ENCODE measurements at places on chromosomes 1 and 21.

DNA sequence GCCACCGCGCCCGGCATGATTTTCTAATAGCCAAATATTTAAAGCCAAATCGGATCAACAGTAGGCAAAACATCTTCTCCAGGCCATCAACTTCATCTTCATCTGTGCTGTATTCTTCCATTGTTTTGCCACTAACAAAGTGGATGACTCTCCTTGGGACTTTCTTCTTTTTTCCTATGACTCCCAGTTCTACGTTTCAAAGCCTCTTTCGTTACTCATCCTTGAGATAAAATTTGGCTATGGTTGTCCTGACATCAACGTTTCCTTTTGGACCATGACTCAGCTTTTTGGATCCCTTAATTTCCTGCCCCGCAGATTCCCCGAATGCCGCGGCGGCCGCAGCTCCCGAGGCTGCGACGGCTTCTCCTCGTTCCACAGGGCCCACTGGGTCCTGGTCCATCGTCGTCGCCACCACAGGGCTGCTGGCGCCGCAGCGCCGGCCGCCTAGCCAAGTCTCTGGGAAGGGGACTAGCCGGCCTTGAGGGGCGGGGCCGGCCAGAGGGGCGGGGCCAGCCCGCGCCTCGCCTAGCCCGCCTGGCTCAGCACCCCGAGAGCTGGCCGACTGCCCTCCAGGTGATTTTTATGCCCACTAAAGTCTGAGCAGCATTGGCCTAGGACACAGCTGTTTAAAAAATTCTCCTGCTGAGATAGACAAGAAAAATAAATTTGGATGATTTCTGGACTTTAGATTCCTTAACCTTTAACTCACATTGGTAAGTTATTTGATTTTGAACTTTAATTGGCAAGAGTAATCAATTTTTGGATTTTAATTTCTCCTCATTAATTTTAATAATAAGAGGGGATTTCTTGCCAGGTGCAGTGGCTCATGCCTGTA lies 93.9 kb downstream of the ADCY10 start:
- DNase-seq = peak; percentile 78

GRCh38 chr1:109722908-109723691 lies 11.0 kb downstream of the GSTM5 start:
- DNase-seq = no peak

DNA sequence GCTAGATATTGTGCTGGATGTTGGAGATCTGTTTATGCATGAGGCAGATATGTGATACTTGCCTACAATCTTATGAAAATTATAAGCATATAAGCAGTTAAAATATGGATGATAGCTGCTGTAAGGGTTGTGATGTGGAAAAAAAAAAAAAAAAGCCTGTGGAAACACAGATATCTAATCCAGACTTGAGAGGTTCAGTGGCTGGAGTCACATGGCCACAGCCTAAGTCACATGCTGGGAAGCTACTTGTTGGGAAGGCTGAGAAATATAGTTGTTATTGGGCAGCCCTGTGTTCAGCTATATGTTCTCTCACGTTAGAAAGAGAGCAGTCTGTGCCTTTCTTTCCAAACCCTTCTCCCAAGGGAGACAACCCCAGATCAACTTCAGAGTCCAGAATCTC lies 15.1 kb downstream of the RAVER2 start:
- DNase-seq = peak; percentile 56

DNA sequence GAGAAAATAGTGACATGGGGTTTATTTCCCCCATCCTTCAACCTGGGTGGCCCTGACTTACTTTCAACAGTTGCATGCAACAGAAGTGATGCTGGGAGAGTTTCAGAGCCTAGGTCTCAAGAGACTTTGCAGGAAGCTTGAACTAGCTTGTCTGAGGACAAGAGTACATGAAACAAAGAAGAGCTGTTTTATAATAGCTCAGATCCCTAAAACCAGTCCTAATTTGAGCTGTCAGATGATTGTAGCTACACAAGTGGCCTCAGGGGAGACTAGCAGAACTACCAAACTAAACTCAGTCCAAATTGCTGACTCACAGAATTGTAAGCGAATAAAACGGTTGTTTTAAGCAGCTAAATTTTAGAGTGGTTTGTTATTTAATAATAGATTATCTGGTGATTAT lies 17.1 kb downstream of the RC3H1 start:
- DNase-seq = no peak

DNA sequence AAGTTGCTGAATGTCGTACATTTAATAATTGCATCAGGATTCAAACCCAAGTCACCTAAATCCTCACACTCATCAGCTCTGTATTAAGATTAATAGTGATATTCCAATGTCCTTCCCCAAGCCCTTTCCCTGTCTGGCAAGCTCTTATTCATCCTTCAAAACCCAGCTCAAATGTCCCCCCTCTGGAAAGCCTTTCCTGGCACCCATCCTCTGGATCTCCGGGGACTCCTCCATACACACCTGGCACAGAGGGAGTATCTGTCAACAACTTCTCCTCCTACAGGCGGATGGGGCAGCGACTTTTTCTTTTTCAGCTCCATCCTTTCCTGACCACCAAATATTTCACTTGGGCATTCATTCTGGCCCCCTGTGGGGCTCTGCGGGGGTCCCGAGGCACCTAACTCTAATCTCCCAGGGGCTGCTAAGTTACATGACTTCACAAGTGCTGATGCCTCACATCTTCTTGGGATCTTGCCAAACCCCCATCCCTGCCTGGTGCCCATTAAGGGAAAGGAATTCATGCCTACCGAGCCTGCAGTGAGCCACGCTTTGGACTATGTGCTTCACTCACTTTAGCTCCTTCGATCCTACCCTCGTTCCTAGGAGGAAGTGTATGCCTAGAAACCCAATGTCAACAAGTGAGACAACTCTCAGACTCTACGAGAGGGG lies 15.2 kb downstream of the TINAGL1 start:
- DNase-seq = no peak

DNA sequence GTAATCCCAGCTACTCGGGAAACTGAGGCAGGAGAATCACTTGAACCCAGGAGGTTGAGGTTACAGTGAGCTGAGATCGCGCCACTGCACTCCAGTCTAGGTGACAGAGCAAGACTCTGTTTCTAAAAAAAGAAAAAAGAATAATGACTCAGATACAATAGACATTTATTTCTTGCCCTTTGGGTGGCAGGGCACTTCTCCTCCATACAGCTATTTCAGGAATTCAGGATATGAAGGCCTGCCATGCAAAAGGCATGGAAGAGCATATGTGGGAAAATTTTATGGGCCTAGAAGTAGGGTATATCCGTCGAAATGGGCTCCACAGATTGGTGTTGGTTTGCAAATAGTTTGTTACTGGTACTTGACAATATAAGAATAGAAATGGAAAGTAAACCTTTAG lies 20.2 kb upstream of the POGZ start:
- no peak for DNase-seq

DNA sequence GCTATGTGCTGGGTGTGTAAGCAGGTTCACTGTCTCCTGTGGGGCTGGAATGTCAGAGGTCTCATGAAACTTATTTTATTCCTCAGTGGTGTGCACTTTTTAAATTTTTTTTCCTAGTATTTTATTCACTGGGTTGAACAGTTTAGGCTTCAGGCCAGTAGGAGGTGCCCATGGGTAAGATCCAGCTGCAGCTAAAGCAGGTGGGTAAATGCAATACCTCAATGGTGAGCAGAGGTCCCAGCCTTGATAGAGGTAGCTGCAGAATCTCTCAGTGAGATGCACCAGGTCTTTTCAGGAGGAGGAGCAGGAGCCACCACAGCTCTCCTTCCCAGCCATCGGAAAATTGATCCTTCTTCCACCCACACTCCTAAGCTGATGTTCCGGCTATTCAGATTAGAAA lies 12.6 kb upstream of the OR6N2 start:
- DNase-seq = peak; percentile 57

DNA sequence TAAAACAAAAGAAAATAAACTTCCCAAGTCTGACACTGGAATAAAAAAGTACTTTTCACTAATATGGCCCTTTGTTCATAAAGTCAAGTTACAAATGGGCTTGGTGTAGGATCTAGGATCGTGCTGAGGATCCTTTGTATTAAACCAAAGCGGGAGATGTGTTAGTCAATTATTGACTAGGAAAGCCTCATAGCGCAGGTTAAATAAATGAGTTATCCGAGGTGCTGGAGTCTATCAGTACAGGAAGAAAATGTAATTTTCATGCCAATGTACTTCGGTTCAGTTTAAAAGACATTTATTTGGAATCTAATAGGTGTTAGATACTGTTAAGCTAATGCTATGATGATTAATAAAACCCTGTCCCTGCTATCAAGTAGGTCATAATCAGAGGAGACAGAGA lies 101.8 kb downstream of the TNR start:
- no peak for DNase-seq

GRCh38 chr1:48246727-48247126 lies 24.2 kb downstream of the SLC5A9 start:
- no peak for DNase-seq

GRCh38 chr1:35192056-35192852 lies 691 bp downstream of the SFPQ start:
- peak; percentile 95 for DNase-seq

GRCh38 chr1:238088560-238089290 lies 198.0 kb upstream of the ZP4 start:
- DNase-seq = no peak

- DNase-seq = peak; percentile 80
Measured at GRCh38 chr1:38815903-38816627, 43.5 kb downstream of the RRAGC start.

- DNase-seq = peak; percentile 67
Measured at GRCh38 chr1:226737819-226738420, 1.2 kb downstream of the ITPKB start.

- DNase-seq = no peak
Measured at GRCh38 chr1:154418923-154419619, 13.9 kb downstream of the IL6R start.

- no peak for DNase-seq
Measured at GRCh38 chr1:3402258-3403010, 52.0 kb upstream of the ARHGEF16 start.

DNA sequence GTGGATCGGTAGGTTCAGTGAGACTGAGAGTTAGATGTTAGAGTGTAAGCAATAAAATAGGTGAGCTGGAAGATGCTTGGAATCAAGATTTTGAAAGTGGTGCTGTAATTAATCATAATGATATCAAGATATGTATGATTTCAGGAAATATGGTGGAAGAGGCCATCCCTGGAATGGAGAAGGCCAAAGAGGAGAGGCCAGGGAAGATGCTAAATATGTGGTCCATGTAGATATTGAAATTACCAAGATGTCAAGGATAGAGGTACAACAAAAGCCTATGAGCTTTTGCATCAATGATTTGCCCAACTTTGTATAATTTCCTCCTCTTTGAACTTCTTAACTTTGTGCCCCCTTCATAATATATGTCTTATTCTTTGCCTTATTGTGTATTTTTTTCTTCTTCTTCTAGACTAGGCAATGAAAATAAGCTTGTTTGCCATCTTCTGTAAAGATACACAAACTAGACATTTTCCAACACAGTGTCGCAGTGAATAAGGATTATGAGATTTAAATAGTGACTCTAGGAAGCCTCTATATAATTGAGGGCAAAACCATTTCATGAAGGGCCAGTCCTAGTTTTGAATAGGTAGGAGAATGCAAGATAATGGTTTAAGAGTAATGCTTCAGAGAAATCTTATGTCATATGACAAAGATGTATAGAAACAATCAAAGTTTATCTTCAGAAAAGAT lies 8.9 kb downstream of the PTGS2 start:
- no peak for DNase-seq

GRCh38 chr1:149843431-149844041 lies 55.8 kb upstream of the BOLA1 start:
- DNase-seq = no peak

DNA sequence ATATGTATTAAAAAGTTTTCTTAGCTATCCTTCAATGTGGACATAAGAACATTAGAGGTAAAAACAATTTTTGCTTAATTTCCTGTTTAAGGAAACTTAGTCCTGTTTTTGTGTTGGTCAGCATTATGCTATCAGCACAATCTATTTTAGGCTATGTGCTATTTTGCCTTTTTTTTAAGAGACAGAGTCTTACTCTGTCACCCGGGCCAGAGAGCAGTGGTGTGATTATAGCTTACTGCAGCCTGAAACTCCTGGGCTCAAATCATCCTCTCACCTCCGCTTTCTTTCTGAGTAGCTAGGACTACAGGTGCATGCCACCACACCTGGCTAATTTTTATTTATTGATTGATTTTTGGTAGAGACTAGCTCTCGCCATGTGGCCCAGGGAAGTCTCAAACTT lies 199.1 kb upstream of the TMPRSS15 start:
- DNase-seq = no peak

DNA sequence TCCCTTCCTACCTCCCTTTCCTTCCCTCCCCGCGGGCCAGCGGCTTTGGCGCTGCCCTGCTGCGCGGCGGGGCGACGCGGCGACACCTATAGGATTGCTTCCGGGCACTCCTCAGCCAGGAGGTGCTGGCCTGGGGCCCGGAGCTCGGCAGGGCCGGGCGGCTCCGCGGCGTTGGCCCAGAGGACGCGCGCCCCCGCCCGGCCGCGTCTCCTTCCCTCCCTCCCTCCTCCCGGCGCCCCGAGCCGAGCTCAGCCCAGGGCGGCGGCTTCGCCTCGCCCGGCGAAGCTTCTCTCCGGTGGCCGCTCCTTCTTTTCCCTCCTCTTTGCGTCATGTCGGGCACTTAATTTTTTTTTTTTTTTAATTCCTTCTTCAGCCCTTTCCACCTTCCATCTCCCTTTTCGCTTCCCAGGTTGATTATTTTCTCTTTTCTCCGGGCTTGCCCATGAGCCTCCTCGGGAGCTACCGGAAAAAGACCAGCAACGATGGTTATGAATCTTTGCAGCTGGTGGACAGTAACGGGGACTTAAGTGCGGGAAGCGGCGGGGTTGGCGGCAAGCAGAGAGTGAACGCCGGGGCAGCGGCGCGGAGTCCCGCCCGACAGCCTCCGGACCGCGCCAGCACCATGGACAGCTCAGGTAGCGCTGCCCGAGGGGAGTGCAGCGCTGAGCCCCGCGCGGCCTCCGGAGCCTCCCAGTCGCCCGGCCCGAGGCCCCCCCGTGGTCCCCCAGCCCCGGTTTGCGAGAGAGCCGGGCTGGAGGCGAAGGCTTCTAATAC lies at the start of gene DNAJC6:
TSS of gene DNAJC6 (plus strand) at position 240 of the 774 bp plus-strand sequence. CDS start at position 443, 203 bp downstream.
- peak; percentile 90 for DNase-seq

DNA sequence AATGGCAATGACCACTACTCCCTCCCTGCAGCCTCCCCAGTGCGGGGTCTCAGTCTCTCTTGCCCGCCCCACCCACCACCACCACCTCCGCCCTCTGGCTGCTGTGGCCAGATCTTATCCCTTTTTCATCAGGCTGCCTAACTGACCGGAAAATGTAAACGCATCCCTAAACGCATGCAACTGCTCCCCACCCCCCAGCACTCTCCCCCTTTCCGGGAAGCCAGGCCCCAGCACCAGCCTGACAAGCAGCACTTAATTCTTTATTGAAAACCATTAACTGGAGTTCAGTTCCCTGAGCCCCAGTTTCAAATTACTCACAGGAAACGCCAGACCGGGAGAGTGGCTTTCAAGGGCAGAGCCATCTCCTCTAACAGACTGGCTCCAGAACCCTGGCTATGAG lies 147.7 kb downstream of the DMRTA2 start:
- no peak for DNase-seq

- DNase-seq = peak; percentile 10
Measured at GRCh38 chr1:82762829-82763532, 962.2 kb downstream of the ADGRL2 start.
